ENCODE measurements at places on chromosomes 2 and 18.

- DNase-seq, result no peak
These were observed 508.4 kb downstream of the ZEB2 start for GRCh38 chr2:144011553-144011952.

GRCh38 chr18:10290638-10291235, 163.7 kb upstream of the APCDD1 start:
- DNase-seq, result no peak

- no peak for DNase-seq
These were observed 636.2 kb downstream of the NRXN1 start for GRCh38 chr2:50395605-50396297.

DNA sequence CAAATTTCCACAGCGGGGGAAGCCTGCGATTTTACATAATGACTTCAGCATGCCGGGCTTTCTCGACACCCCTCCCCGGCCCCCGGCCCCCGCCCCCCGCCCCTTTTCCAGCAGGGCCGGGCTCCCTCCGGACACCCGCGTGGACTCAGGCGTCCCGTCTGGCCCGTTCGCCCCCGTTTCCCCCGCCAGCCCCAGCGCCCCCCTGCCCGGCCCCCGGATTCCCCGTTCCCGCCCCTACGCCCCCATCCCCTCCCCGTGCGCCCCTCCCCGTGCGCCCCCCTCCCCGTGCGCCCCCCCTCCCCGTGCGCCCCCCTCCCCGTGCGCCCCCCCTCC, 456 bp upstream of the NFATC1 start:
- no peak for DNase-seq
